Amniotic epithelial cell (primary cell): ENCODE measurements at places on chromosomes 4 and X.

GRCh38 chrX:44795945-44796450, 47.8 kb upstream of the DUSP21 start:
- DNase-seq, result peak; percentile 12

DNA sequence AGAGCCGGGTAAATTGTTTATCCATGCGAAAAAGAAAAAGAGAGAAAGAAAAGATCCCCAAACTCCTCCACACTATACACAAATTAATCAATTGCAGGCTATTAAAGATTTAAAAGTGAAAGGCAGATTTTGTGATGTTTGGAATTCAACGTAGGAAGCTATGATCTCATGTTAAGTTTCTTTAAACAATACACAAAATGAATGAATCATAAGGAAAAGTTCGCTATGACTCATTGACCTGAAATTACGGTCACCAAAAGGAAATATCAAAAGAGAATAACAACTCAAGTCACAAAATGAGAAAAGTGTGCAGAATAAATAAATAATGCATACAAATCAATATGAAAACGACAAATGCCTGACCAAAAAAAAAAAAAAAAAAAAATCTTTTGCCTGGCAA, 28.6 kb downstream of the CLNK start:
- peak; percentile 59 for DNase-seq

DNA sequence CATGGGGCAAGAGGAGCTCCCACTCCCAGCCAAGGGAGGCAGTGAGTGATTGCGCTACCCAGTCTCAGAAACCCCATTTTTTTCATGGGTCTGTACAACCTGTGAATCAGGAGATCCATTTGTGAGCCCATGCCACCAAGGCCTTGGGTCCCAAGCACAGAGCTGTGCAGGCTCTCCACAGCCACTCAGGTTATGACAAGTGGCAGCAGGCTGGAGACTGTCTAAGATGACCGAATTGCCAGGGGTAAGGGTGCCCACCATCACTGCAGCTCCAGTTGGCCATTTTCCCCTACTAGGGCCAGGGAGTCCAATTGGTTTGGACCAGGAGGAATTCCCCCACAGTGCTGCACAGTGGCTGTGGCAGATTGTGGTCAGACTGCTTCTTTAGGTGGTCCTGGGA, 407.5 kb upstream of the KLHL4 start:
- no peak for DNase-seq

- DNase-seq, result no peak
Observed at GRCh38 chr4:151361966-151362365, 36.6 kb upstream of the SH3D19 start.

GRCh38 chr4:152943672-152944071, 7.5 kb downstream of the FHDC1 start:
- peak; percentile 81 for DNase-seq
